ENCODE measurements at places on chromosomes 2 and 18. TPM values are rescaled to one million over a fixed set of nuclear protein-coding genes. Genes with fewer than 3 reads are reported as not detected.

The MTX2 gene
- total RNA-seq: 24.9 TPM

The LAMA3 gene
- 1.3 TPM for total RNA-seq

The CXCR1 gene
- not detected for total RNA-seq

The SH3RF3 gene
- 9.8 TPM for total RNA-seq

The CRYBA2 gene
- not detected for total RNA-seq

The MYO5B gene
- total RNA-seq: 0.17 TPM

The OXER1 gene
- total RNA-seq: under 0.01 TPM

The RAB27B gene
- 1.3 TPM for total RNA-seq

The MALL gene
- total RNA-seq: 6.7 TPM

The YES1 gene
- total RNA-seq: 103 TPM

The ANKRD30BL gene
- total RNA-seq: not detected

The SLC5A7 gene
- not detected for total RNA-seq

The IL36A gene
- not detected for total RNA-seq
